ENCODE measurements at places on chromosomes 11 and 22. TPM values are rescaled to one million over a fixed set of nuclear protein-coding genes. Genes with fewer than 3 reads are reported as not detected.

GRCh38 chr11:131980888-131981668, 610.7 kb downstream of the NTM start:
- peaks cover 9% of the 10 kb centered on the region for H3K36me3 ChIP-seq
- no peak for DNase-seq
- no peaks in the 10 kb centered on the region for H3K27me3 ChIP-seq
- H3K27ac ChIP-seq = peak overlapping the region; percentile 96
- no peak overlapping the region for H3K4me3 ChIP-seq
- H3K4me1 ChIP-seq = peaks cover 92% of the 10 kb centered on the region

GRCh38 chr22:44918925-44919392, 90.8 kb downstream of the PHF21B start:
- no peaks in the 10 kb centered on the region for H3K4me1 ChIP-seq
- no peak overlapping the region for H3K4me3 ChIP-seq
- H3K27ac ChIP-seq = peak overlapping the region; percentile 55

The GATD1 gene
- 87.6 TPM for total RNA-seq

DNA sequence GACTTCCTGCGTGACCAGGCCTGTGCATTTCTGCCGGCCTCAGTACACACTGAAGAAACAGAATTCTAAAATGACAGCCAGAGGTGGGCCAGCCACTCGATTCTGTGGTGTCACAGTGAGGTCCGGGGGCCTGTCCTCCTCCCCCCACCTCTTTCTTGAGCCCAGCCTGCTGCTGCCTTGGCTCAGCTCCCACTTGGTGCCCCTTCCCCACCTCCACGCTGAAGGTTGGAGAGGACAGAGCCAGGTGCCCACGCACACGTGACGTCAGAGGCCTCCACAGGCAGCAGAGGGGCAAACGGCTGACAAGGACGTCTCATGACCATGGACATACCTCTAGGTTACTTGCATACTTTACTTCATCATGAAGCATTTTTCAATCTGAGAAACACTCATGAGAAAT, 78.0 kb upstream of the SHANK2 start:
- H3K4me3 ChIP-seq = no peak overlapping the region
- no peak overlapping the region for H3K27ac ChIP-seq
- no peak for DNase-seq

- peaks cover 20% of the 10 kb centered on the region for H3K36me3 ChIP-seq
- no peak overlapping the region for H3K27ac ChIP-seq
- H3K4me1 ChIP-seq = no peaks in the 10 kb centered on the region
- DNase-seq = no peak
- no peaks in the 10 kb centered on the region for H3K27me3 ChIP-seq
Observed at GRCh38 chr11:47617417-47617809, 23.2 kb upstream of the C1QTNF4 start.

- no peak overlapping the region for H3K27ac ChIP-seq
- peak; percentile 16 for DNase-seq
- no peak overlapping the region for H3K4me3 ChIP-seq
- no peaks in the 10 kb centered on the region for H3K36me3 ChIP-seq
- peaks cover 7% of the 10 kb centered on the region for H3K27me3 ChIP-seq
Observed at GRCh38 chr11:40130427-40130826, 1329.0 kb downstream of the LRRC4C start.

- no peak overlapping the region for H3K27ac ChIP-seq
- no peaks in the 10 kb centered on the region for H3K36me3 ChIP-seq
- H3K4me3 ChIP-seq = peak overlapping the region; percentile 22
- no peak for DNase-seq
Observed at GRCh38 chr11:60830478-60831142, 11.3 kb upstream of the CCDC86 start.

All from WTC11 (cell line).